ENCODE measurements at places on chromosomes 5 and 9.

DNA sequence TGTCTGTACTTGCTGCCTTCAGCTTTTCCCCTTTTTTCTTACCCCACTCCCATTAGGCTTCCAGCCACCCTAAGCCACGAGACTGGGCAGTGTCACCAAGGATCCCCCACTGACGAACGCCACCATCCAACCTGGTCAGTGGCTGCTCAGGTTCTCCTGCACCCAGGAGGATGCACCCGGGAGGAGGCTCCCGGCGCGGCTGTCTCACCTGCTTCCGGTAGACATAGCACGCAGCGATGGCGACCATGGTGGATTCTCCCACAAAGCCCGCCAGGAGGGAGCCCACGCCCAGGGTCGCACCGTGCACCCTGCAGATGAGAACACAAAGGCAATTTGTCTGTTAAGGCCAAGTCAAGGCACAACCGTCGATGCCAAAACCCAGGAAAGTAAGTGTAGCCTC, 48.1 kb downstream of the OTULIN start:
- no peak for DNase-seq

- no peak for DNase-seq
Measured at GRCh38 chr5:150464554-150465012, 15.0 kb upstream of the RPS14 start.

DNA sequence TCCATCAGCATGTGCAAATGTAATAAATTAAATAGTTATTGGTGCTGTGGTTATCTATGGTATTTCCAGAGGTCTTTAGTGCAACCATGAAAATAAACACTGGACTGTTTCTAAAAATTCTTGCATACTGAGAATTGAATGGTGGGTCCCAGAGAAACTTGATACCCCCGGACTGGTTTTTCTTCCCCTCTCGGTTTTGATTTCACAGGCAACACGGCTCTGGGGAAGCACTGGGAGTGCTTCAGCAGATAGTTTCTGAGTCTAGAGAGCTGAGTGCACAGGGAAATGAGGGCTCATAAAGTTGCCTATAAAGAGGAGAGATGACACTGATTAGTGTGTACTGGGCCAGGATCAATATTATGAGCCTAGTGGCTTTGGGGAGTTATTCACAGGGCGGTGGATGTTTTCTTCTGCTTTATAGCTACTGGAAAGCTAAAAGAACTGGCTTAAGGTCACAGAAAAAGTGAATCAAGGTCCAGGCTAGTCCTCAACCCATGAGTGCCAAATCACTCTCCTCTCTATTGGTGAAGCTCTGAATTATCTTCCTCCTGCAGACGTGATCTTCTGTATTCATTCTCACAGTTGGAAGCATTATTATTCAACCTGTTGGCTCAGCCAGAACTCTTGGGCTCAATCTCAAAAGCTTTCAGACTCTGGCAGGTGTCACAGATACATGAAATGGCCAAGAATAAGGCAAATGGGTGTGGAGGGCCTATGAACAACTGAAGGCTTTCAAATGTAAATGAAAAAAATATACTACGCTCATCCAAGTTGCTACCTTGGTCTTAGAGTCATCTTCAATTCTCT, 170.2 kb upstream of the HMHB1 start:
- no peak for DNase-seq

DNA sequence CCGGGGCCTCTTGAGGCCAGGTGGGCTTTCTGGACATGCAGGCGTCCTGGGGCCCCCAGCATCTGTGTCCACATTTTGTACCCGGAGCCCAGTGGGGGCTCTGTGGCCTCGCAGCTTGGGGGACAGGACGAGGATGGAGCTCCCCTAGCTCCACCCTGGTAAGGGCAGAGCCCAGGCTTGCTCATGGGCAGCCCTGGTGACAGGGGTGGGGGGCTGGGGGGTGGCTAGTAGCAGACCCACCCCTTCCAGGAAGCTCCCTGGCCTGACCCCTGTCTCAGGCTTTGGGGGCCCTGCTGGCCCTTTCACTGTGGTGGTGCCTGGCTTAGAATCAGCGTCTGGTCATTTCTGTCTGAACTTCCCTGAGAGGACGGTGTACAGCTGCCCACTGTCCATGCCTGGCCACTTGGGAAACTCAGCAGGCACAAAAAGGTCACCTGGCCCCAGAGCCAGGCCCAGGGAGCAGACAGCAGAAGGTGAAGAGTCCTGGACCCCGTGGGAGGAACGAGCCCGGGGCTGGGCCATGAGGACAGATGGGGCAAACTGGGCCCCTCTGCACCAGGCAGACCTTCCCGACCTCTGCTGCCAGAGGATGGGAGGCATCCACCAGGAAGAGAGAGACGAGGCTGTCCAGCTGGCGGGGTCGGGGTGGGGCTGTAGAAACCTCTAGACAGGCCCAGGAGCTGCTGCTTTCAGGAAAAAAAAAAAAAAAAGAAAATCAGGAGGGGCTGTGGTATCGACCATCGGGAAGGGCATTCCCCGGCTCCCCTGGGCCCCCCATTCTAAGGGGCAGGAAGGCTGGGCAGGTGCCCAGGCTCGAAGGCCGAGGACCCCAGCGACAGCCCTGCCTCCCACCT, 52.8 kb downstream of the EXD3 start:
- no peak for DNase-seq

DNA sequence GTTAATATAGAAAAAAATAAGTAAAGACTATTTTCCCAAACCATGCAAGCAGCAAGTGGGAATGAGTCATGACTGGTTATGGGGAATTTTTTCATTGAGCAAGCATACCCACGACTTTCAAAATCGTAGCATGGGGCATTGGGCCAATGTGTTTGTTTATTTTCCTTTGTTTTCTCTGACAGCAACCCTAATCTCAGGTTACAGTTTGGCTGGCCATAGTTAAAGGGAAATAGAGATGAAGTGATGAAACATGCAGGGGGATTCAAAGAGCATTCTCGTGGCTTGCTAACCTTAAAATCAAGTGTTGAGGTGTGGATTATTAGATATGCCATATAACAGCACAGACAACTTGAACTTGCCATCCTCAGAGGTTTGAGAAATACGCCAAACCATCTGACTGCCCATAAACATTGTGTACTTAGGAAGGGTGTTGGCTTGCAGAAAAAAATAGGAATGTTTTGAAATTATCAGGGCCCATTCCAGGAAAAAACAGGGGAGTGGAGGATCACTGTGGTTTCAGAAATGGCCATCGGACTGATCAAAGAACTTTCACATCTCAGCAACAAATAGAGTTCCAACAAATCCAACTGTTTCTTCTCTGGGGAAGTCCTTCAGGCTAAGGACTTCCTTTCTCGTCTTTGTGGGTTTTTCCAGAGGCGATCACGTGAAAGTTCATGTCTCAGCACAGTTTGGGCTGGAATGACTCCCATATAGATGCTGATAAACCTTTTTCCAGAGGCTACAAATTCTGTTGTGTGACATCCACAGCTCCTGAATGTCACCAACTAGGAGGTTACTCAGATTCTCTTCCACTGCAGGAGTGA, 259.1 kb downstream of the SYK start:
- DNase-seq, result no peak

- no peak for DNase-seq
Measured at GRCh38 chr5:39843767-39844166, 419.0 kb upstream of the DAB2 start.

- DNase-seq, result no peak
Measured at GRCh38 chr5:39092581-39093351, 18.6 kb upstream of the RICTOR start.

GRCh38 chr5:163661360-163661759, 155.9 kb downstream of the MAT2B start:
- no peak for DNase-seq

DNA sequence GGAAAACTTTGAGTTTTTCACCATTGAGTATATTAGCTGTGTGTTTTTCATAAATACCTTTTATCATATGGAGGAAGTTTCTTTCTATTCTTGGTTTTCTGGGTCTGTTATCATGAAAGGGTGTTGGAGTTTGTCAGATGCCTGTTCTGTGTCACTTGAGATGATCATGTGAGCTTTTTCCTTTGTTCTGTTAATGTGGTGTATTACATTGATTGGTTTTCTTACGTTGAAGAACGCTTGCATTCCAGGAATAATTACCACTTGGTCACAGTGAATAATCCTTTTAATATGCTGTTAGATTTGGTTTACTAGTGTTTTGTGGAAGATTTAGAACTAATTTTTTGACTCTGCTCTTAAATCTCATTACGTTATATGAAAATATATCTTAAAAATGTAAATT, 7.8 kb downstream of the PLEKHG4B start:
- no peak for DNase-seq

DNA sequence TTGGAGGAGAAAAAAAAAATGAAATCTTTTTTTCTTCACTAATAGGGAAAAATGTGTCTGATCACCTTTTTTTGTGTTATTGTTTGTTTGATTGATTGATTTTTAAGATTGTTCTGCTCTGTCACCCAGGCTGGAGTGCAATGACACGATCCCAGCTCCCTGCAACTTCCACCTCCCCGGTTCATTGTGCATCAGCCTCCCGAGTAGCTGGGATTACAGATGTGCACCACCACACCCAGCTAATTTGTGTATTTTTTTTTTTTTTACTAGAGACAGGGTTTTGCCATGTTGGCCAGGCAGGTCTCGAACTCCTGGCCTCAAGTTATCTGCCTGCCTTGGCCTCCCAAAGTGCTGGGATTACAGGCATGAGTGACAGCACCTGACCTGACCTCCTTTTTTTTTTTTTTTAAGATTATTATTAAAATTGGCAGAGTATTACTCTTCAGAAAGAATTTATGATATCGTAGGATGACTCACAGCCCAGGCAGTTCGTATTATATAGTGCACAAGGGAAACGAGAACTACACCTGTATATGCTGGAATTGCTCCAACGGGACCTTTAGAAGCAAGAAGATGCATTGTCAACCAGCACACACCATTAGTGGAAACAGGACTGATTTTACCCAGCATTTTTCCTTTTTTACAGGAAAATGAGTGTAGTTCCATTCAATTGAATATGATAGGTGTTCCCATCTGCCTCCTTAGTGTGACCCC, 27.7 kb downstream of the FUBP3 start:
- DNase-seq, result no peak

- DNase-seq, result no peak
Measured at GRCh38 chr5:146059460-146060220, 45.7 kb downstream of the PLAC8L1 start.

GRCh38 chr5:129426071-129426470, 34.0 kb upstream of the ADAMTS19 start:
- DNase-seq, result no peak

- no peak for DNase-seq
Measured at GRCh38 chr5:28666110-28666509, 1627.7 kb upstream of the CDH9 start.

DNA sequence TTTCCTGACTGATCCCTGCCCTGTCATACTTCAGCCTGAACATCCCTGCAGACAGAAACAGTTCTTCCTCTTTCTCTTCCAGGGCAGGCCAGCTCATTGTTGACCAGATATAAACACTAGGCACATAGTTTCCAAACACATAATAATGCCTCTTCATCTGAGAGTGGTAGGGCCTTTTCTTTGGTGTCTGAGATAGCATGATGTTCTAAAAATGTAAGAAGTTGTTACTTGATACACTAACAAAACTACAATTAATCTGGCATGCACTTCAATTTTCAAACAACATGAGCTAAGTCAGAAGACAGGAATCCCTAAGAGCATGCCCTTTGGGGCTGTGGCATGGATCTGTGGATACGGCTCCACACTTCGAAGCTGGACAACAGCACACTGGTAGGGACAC, 246.6 kb downstream of the SPOCK1 start:
- no peak for DNase-seq

GRCh38 chr9:84772511-84772910, 103.0 kb downstream of the NTRK2 start:
- DNase-seq, result no peak

GRCh38 chr9:4936823-4937222, 48.2 kb upstream of the JAK2 start:
- no peak for DNase-seq

- DNase-seq, result no peak
Measured at GRCh38 chr5:103774721-103775120, 212.1 kb upstream of the NUDT12 start.

GRCh38 chr5:127515693-127516440, 1.6 kb upstream of the PRRC1 start:
- no peak for DNase-seq

DNA sequence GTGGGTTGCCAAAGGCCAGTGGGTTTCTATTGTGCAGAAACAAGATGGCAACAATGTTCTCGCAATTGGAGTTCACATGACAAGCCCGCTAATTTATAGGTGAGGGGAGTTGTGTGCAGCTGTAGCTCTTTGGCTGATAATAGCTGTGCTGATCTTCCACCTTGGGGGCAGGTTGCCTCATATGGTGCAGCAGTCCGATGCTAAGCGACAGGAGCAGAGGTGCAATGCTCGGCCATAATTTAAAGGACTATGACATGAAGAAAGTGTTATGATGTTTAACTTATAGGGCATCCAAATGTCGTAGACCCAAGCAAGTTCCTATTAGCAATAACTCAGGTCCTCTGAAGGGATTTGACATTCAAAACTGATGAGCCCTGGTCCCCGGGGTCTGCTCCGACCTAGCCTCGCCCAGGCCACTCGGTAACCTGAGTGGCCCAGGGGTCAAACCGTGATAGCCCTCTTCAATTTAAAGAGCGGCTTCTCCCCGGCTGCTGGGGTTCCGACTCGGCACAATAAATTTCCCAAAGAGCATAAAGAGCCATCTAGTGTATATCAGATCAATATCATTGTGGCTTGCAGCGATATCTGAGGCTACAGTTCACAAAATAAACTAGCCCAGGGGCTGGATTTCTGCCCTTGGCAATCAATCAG, 724.0 kb downstream of the IRX1 start:
- DNase-seq, result no peak

GRCh38 chr9:121635300-121635876, 16.0 kb upstream of the DAB2IP start:
- DNase-seq, result no peak

DNA sequence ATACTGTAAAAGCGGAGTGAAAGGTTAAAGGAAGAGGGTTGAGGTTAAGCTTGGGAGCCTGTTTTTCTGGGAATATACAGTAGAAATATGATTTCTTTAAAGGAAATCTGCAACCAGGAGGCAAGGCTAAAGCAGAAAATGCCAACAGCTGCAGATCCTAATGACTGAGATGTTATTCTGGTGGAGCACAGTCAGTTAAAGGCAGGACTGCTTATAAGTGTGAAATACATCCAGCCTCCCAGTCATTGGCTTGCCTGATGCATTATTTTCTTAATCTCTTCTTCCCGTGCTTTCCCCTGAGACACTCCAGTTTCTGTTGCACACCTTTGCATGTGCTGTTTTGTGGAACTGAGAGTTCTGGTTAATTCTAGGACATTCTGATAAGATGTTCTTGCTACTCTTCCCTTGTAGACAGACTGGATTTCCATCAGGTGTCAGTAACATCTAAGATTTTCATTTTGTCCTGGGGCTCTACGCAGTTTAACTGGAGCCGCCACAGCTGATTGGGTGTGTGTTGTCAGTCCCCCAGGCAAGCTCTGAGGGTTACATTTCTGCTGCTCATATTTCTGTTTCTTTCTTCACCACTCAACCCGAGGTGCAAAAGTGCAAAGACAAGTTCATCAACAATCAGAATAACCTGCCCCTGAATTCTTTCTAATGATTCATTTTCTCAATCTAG, 44.4 kb downstream of the CAST start:
- no peak for DNase-seq

- DNase-seq, result no peak
Measured at GRCh38 chr9:95796029-95796428, 79.5 kb upstream of the ERCC6L2 start.

All from activated CD4-positive, CD25-positive, alpha-beta regulatory T cell (primary cell).